ENCODE measurements at places on chromosomes 1 and 21. TPM values are rescaled to one million over a fixed set of nuclear protein-coding genes. Genes with fewer than 3 reads are reported as not detected.

Gene TTC39A
- 3.9 TPM for polyA plus RNA-seq

Gene ANKRD35
- polyA plus RNA-seq: 2.9 TPM

Gene LINGO4
- 0.47 TPM for polyA plus RNA-seq

Gene CRABP2
- polyA plus RNA-seq: 349 TPM

Gene KLF17
- polyA plus RNA-seq: 0.13 TPM

Gene GNG4
- polyA plus RNA-seq: 0.42 TPM

Gene SLAMF9
- not detected for polyA plus RNA-seq

Gene PLPP3
- polyA plus RNA-seq: 95.5 TPM

Gene CYP4A22
- 0.09 TPM for polyA plus RNA-seq

Gene PRKAA2
- polyA plus RNA-seq: 36.4 TPM

Gene RGS18
- 0.95 TPM for polyA plus RNA-seq

Gene TSPEAR
- polyA plus RNA-seq: 0.13 TPM

Gene RORC
- 10.8 TPM for polyA plus RNA-seq

Gene ERICH3
- polyA plus RNA-seq: not detected

Gene EPB41
- polyA plus RNA-seq: 6.1 TPM

DNA sequence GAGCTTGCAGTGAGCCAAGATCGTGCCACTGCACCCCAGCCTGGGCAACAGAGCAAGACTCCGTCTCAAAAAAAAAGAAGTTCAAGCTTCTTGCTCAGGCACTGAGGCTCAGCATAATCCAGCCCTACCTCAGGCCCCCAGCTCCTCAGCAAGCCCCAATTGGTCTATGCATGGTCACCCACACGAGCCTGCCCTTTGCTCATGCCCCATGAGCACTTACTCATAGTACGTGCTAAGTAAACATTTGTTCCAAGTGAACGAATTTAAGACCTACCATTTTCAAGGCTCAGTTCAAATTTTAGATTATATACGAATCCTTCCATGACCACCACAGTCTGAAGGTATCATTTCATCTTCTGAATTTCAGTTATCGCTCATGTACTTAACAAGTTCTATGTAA, 4.3 kb downstream of the PDZK1 start:
- no peak for DNase-seq

- DNase-seq: no peak
Measured at GRCh38 chr1:110493059-110493699, 25.8 kb downstream of the KCNA10 start.

DNA sequence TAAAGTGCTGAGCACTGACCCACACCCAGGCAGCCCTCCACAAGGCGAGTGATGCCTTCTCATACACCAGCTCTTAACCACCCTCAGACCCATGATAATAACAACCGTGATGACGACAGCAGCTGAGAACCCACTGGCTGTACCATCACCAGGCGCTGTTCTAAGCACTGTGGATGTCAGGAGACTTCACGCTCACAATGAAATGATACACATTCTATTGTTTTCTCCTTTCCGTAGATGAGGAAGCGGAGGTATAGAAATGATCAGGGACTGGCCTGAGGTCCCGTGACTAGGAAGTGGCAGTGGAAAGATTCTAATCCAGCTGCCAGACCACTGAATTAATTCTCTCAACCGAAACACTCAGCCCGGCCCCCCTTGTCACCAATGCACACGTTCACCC, 32.6 kb downstream of the SDC3 start:
- no peak for DNase-seq

DNA sequence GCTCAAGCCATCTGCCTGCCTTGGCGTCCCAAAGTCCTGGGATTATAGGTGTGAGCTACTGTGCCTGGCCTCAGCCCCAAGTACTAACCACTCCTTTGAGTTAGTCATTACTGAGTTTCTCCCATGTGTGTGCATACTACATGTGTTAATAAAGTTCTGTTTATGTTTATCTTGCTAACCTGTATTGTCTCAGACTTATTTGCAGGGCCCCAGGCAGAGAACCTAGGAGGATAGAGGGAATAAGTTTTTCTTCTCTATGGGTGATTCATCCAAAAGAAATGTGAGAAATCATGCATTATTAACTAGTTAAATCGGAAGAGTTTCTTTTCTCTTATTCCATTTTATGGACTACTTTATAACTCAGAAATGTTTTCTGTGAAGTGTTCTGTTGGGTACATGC, 203.9 kb upstream of the CACYBP start:
- no peak for DNase-seq

DNA sequence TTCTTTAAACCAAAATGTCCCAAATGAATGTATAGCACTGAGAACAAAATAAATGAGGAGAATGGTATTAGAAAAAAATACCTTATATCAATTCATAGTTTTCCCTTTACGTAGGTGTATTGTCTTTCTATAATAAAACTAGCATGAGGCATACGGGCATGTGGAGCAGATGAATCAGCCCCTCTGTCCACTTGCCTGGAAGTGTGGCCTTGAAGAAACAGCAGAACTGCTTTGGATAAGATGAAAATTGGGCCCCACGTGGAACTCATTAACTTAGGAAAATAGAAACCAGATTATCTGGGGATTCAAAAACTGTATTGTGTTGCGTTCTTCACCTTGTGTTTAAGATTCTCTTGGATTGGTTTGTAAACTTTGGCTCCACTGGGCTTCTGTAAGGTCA, 356.8 kb upstream of the B3GALT2 start:
- no peak for DNase-seq

GRCh38 chr1:91682882-91683597, 182.4 kb downstream of the CDC7 start:
- DNase-seq: no peak

- no peak for DNase-seq
Measured at GRCh38 chr1:116954440-116954839, 44.7 kb downstream of the PTGFRN start.

DNA sequence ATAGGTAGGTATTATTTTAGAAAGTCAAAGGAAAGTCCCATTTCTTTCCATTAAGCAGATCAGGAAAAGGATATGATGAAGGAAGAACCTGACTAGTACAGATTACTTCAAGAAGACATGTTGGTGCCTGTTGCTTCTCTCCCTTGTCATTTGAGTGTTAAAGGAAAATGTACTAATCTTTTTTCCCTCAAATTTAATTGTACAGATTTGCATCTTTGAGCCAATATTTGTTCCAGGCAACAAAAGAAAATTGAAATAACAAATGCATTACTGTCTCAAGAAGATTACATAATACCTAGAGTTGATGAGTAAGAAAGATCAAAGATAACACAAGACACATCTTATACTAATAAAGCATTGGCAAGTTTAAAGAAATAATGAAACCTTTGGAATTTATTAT, 566.9 kb upstream of the ZP4 start:
- DNase-seq: no peak

GRCh38 chr1:186872291-186872690, 43.5 kb downstream of the PLA2G4A start:
- DNase-seq: no peak

DNA sequence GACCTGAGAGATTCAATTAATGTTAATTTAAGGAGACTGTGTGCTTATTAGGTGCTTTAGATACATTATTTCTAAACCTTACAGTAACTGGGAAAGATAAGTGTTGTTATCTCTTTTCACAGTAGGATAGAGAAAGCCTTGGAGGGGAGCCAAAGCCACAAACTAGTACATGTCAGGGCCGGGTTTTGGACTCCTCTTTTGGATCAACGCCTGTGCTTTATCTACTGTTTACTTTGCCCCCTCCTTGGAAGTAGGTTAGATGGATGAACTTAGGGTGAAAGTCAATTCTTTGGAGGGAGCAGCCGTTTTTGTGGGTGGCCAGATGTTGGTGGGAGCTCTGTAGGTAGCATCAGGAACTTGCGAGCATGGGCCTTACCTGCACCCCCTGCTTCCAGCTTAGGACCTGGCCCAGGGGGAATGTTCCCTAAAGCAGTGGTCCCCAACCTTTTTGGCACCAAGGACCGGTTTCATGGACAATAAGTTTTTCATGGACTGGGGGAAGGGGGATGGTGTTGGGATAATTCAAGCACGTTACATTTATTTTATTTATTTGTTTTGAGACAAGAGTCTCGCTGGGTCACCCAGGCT, 1.7 kb downstream of the HHAT start:
- DNase-seq: no peak

DNA sequence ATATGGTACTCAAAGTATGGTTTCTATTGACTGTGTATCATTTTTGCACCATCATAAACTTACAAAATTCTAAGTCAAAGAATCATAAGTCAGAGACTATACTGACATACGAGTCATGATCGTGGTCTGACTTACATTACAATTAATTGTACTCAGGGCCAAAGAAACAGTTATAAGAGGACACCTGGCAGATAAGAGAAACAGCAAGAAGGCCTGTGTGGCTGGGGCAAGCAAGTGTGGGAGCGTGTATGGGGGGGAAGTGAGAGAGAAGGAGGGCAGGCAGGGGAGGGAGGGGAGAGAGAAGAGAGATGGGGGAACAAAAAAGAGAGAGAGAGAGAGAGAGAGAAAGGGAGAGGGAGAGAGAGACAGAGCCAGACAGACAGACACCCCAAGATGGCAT, 70.9 kb downstream of the RERE start:
- DNase-seq: no peak

- no peak for DNase-seq
Measured at GRCh38 chr1:46526013-46526690, 25.3 kb downstream of the KNCN start.

DNA sequence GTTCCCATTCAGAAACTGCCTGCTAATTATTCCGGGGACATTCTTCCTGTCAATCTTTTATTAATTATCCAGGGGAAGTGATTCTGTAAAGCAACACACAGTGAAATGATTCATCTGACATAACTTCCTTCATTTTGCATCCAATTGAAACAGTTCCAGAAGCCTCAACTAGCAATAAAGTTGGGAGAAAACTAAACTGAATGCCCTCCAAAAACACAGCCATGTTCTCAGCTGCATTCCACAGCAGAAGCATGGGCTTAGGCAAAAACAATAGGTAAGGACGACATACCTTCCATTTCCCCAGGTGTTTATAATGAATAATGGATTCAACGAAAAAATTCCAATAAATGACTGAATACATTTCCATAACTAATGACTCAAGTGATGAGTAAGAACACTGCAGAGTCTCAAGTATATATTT, 36.9 kb upstream of the TARBP1 start:
- no peak for DNase-seq

- no peak for DNase-seq
Measured at GRCh38 chr1:117674521-117675400, 68.9 kb downstream of the TENT5C start.

DNA sequence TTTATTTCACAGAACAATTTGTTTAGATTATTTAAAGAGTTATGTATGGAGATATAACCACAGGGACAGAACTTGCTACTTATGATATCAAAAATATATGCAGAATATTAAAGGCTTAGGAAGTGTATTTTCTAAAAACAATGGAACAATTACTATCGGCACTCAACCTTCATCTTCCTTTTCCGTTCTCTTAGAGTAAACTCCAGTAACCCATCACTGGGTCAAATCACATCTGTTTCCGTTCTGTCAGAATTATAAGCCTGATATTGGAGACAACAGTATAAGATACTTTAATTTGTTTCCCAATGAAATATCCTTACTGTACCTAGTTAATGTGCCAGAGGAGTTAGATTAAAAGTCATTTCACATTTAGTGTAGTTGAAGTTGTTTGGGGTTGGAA, 32.2 kb downstream of the DTL start:
- DNase-seq: no peak

- DNase-seq: no peak
Measured at GRCh38 chr1:119159111-119159510, 18.7 kb upstream of the WARS2 start.
